ENCODE measurements at places on chromosomes 5 and 9.

- DNase-seq, result no peak
Observed at GRCh38 chr5:150801117-150801927, 22.8 kb downstream of the SMIM3 start.

DNA sequence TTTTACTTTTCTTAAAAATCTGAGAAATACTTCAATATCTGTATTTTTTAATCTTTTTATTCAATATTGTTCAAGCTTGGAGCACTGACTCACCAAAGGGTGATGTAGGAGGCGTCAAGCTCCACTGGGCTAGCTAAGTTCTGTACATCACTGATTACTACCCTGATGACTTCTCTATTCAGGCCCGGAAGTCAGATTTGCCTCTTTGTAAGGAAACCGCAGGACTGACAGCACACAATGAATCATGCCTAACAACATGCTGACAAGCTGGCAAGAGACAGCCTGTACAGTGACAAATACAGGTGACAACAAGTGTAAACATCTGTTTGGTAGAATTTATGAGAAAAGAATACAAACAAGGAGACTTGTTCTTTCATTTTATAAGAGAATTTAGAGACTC lies 627.9 kb upstream of the RORB start:
- peak; percentile 97 for DNase-seq

DNA sequence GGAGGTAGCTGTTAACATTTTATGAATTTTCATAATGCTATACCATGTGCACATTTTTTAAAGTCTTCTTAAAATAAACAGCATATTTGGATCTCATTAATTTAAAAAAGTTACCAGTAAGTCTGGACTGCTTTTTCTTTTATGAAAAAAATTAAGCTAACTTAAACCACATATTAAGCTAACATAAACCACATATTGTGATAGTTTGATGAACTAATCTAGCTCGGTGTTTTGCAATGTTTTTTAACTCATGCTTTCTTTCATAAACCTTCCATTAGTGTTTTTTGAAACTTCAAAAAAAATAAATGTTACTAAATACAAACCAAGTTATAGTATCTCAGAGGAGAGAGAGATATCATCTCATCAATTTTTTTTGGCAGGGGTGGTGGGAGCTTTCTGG lies 26.5 kb downstream of the POLK start:
- no peak for DNase-seq

DNA sequence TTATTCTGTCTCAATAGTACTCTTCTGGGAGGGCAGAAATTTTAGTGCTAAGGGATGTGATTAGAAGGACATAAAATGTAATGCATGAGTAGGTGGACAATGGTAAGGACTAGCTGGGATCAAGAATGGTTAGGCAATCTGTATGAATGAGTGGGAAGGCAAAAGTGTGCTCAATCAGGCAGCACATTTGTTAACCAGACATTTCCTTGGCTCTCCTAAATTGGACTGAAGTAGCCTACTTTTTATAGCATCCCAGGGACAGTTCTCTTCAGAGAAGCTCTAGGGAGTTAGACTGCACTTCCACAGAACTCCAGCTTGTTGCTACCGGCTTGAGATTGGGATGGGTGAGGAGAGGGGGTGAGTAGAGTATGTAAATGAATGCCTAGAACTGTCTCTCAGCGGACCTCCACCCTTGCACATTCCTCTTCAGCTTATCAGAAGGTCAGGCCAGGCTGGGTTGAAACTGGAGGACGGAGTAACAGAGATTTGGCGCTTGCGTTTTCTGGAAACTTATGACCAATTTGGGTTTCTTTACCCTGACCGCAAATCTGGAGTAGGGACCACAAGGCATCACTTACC lies 19.0 kb upstream of the ARL14EPL start:
- DNase-seq, result no peak

- DNase-seq, result no peak
Observed at GRCh38 chr9:107653263-107653821, 163.8 kb upstream of the KLF4 start.

DNA sequence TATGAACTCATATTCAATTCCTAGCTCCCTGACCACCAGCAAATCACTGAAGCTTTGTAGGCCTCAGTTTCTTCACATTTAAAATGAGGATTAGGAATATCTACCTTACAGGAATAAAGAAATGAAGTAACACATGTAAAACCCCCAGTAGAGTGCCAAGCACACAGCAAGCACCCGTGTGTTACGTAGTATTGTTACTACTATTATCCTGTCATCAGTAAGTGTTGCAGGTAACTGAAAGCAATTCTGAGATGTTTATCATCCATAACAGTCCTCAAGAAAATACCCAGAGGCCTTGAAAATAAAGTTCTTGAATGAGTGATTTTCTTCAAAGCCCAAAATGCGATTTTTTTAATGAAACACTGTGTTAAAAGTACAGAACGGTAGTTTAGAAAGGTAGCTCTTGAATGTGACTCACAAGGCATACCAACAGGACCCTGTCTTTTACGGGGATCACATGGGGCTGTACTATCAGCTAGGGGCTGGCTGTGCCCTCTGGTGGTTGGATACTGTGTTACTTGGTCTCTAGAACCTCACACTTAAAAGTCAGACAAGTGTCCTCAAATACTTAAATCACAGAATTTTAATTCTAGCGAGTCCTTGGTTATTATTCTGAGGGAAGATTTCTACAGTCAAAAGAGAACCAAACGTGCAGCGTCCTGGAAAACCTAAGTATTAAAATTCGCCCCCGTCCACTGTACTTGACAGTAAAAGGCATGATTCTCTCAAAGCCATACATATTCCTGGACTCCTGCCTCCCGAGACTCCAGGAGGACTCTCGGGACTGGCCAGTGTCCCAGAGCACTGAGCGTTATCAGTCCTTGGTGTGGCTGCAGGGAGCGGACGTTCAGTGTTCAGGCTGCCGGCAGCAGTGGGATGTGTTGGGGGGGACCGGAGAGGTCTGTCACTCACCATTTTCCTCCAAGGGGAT lies 725 bp downstream of the NDUFB6 start:
- DNase-seq, result peak; percentile 67

DNA sequence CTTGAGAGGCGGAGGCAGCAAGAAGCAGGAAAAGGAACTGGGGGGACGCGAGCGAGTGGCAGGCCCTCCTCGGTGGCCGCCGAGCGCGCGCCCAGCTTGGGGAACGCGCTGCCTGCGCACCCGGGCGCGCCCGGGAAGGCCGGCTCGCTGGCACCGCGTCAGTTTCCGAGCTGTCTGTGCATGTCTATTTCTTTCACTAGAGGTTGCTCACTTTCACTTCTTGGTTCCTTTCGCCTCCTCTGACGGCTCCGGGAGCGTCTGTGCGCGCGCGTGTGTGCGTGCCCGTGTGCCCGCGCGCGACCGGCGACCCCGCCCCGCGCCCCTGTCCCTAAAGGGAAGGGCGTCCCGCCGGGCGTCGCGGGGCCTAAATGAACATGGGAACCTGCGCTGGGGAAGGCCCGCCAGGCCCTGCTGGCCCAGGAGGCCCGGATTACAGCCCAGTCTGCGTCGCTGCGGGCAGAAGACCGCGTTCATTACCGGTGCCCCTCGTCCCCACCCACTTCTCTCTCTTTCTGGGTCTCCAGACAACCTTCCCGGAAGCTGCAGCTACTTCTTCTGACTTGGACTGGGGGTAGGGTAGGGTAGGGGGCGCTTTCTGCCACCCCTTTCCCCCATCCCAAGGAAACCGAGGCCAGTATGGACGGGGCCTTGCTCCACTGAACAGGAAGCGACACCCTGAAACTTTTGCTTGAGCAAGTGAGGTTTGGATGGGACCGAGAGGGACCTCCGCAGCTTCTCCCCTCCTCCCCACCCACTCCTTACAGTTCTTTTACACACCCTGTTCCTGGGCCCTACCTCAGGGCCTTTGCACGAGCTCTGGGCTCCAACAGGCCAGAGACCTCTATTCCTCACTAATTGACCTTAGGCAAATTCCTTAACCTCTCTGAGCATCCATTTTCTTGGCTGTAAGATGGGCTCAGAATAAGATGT lies 205.8 kb upstream of the IER5L start:
- no peak for DNase-seq

- no peak for DNase-seq
Observed at GRCh38 chr5:15255576-15255975, 244.4 kb upstream of the FBXL7 start.

- DNase-seq, result no peak
Observed at GRCh38 chr5:33537240-33537639, 96.5 kb downstream of the TARS1 start.

GRCh38 chr5:35047785-35048404 lies at the start of gene AGXT2:
AGXT2 (minus strand) TSS chr5:35047949; CDS start chr5:35047892, 57 bp downstream.
- no peak for DNase-seq

DNA sequence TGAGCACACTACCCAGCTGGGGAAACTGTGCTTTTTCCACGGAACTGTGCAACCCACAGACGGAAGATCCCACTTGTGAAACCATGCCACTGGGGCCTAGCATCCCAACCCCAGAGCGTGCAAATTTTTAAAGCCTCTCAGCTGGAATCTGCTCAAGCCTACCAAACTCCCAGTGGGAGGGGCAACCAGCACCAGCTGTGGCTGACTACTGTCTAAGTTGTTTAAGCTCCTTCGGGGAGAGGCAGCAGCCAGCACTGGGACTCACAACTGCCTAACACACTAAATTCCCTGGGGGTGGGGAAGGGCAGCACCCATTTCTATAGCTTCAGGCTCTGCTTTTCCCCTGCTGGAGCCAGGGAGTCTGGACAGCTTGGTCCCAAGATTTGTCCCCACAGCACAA lies 287.6 kb upstream of the MSX2 start:
- no peak for DNase-seq

- no peak for DNase-seq
Observed at GRCh38 chr9:138044485-138045383, 167.2 kb downstream of the CACNA1B start.

- DNase-seq, result no peak
Observed at GRCh38 chr5:157951673-157952373, 92.9 kb upstream of the CLINT1 start.

DNA sequence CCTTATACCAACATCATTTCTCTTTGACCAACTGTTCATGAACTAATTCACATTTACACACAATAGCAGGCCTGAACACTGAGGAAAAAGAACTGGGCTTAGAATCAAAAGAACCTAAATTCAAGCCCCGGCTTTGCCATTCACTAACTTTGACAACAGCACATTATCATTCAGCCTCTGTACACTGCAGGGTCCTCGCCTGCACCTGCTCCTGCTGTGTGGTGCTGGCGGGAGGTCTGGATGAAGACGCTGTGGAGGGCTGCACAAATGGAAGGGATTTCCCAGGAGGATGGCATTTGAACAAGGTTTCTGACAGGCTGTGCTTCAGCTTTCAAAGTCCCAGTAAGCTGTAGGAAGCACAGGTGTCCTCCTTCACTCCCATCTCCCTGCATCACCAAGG lies 151.2 kb downstream of the ZDHHC21 start:
- no peak for DNase-seq

- no peak for DNase-seq
Observed at GRCh38 chr5:113512341-113512740, 1.2 kb upstream of the YTHDC2 start.

GRCh38 chr9:91119142-91119541 lies 242.6 kb downstream of the AUH start:
- DNase-seq, result no peak

GRCh38 chr5:80143491-80143890 lies 108.3 kb downstream of the THBS4 start:
- DNase-seq, result no peak

- DNase-seq, result no peak
Observed at GRCh38 chr9:137369061-137369787, 53.7 kb downstream of the EXD3 start.

DNA sequence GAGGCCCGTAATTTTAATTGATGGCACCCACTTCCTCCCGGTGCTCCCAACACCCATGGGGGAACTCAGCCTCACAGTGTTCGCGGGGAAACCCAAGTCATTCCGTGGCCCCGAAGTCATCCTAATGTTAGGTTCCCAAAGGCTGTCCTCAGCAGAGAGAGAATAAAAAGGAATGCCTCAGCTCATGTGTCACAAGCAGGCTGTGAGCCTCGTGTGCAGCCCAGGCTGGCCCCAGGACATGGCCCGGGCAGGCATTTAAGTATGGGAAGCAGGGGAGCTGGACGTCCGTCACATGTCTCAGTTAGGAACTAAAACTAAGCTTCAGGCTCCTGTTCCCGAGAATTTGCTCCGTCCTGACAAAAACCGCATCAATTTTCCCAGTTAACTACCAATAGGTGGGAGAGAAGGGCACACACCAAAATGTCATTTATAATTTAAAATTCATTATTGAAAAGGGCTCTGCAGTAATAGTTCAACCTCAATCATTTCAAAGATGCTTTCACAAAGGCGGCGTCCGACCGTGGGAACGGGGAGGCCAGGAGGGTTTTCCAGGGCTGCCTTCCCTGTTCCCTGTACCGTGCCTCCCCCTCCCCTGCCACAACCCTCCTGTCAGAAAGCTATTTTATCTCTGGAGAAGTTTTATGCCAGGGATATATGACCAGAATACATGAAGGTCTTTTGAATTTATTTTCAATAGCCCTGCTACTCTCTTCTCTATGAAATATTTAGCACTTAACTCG lies 137.3 kb downstream of the FSTL4 start:
- no peak for DNase-seq

- no peak for DNase-seq
Observed at GRCh38 chr9:93295456-93296076, 111.6 kb downstream of the WNK2 start.

- DNase-seq, result no peak
Observed at GRCh38 chr5:6489643-6490185, 41.1 kb downstream of the UBE2QL1 start.
